ENCODE measurements at places on chromosomes 7 and 10.
A peak's percentile ranks its signal among the peaks of the same experiment; 100 is the strongest.

DNA sequence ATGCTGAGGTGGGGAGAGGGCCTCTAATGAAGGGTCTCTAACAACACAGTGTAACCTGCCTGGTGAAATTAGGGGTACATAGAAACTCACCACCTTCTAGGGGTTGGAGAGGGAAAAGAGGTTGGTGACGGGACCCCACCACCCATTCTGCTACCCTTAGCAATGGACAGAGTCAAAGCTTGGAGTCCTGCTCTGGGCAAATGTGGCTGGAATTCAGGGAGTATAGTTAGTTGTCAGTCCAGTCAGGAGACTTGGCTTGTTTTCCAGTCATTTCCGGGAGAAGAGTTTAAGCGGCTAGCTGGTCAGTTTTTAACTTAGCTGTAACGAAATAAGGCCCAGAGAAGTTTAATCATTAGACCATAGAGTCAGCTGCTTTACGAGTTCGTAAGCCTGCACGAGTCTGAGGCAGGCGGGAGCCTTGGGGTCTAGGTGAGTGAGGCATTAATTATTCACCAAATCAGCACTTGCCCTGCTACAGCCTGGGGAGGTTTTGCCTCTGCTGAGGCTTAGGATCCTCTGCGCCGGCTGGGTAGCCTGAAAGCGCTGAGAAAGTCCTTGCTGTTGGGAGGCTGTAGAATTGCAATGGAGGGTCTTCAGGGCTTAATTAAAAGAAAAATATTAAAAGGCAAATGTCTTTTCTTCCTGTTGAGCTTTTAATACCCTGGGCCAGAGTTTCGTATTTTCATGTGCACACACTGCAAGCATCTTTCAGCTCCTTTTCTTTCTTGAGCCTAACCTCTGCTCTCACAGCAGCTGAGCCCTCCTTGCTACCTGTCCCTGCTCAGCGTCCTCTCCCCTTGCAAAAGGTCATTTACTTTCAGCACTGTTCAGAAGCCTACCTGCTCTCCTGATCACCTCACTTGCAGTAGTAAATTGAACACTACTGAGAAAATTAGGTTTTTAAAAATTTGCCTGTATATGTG is 1.5 kb upstream of the LAMB1 start:
- no peak for DNase-seq

- no peak for DNase-seq
These were observed 134.7 kb downstream of the POLR1F start for GRCh38 chr7:19574131-19574530.

DNA sequence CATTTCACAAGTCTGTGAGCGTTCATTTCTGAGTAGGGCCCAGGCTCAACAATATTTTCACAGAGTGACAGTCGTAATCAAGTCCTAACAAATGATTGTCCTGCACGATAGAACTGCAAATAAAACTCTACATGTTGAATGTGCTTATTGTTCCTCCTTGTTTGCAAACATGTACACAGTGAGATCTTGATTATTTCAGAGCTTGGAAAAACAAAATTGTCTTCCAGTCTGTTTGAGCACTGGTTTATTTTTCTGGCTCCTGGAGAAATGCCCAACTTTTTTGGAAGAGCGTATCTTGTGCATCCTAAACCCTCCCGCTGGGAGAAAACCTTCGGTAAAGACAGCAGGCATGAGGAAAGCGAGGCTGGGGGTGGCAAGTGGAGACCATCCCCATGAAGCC is 91.1 kb downstream of the TEX36 start:
- DNase-seq, result no peak

DNA sequence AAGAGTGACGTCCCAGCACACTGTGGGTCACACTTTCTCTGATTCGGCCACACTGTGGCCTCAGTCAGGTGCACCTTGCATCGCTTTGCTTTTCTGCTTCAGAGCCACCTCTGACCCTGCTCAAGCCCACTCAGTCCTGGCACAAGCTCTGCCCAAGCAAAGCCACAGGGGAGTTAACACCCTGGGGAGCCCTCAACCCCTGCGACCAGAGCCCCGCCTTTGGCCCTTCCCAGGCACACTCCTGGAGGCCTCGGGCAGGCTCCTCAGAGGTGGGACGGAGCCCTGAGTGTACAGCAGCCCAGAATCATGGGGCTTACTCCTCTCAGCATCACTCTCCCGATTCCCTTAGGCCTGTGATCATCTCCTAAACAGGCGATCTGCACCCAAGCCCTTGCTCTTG is 71.0 kb downstream of the HIPK2 start:
- DNase-seq, result no peak

DNA sequence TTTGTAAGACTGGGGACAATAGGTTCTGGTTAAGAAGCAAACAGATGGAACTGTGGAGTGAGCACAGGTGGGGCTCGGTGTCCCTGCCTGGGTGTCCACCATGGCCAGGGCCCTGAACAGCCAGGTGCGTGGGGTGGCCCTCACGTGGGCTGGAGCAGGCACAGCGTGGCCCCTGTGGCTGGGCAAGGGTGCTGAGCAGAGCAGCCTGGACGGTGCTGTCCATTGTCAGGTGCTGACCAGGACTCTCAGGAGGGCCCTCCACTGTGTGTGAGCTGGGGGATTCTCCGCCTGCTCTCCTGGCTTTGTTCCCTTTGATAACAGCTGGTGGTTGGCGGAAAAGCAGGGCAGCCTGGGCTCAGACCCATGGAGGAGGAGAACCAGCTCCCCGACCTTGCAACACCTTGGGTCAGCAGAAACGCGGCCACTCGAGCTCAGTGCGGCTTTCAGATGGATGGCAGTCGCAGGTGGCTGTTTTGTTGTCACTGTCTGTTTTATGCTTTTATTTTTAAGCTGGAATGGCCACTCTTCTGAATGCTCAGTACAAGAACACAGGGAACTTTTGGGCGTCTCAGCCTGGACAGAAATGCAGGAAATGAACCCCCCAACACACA is 273.9 kb upstream of the ADARB2 start:
- DNase-seq, result no peak

DNA sequence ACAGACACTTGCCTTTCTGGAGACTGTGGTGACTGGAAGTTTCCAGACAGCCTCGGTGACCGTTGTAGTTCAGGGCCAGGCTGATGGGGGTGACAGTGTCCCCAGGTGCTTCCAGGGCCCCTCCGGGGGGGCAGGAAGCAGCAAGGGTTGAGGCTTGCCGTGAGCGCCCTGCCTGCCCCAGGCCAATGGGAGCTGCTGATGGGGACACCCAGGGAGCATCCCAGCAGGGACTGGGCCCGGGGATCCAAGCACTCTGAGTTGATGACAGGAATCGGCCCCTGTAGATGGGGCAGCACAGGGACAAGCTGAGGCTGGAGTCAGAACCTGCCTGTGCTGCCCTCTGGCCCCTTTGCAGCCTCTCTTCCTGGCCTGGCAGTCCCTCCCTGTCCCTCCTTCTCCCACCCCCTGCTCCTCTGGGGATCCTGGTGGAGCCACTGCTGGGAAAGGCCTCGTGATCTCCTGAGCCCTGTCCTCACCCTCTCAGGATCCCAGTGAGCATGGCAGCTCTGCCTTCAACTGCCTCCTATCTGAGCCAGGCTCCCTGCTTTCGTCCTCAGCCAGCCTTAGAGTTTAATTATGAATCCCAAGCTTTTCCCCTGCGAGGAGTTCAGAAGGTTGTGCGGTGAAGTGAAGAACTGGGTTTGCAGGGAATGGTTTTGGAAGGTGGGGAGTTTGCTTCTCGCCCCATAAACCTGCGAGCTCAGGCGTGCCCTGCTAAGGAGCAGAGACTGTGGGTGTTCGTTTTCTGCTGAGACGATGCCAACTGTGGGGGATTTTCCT is 84.7 kb downstream of the ADCY1 start:
- peak; percentile 52 for DNase-seq

- no peak for DNase-seq
These were observed 158.6 kb downstream of the INHBA start for GRCh38 chr7:41544241-41544640.

DNA sequence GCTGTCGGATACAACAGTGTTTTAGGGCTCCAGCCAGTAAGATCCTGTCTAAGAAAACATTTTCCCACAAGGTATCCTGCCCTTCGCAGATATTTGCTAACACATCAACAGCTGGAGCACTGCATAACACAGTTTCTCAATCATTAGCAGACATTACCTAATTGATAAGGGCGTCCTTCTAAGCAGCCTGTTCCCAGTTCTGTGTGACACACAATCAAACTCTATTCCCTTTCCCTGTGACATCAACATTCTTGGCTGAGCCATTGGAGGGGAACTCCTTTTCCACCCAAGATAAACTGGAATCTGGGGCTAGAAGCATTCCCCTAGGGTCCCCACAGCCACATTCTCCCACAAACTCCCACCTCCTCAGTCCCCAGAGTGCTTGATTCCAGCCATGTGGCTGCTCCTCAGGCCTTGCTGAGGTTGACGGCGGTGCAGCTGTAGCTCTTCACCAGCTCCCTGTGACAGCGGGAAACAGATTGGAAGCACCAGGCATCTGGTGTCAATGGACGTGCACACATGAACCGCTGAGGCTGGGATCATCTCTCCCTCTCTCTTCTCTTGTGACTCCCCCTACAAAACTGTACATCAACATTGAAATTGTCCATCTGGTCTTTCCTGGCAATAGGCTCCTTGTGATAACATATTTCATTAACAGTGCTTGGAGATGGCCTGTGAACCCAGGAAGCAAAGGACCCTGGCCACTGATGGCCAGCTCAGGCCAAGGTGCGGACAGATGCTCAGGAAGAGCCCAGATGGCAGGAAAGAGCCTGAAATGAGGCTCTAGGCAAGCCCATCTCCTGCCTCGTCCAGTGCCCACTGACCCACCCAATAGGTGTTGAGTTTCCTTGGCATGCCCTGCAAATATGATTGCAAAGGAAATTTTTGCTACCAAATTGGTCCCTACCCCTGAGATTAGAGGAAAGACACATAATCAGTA is 131.1 kb upstream of the TBX20 start:
- DNase-seq, result peak; percentile 88

DNA sequence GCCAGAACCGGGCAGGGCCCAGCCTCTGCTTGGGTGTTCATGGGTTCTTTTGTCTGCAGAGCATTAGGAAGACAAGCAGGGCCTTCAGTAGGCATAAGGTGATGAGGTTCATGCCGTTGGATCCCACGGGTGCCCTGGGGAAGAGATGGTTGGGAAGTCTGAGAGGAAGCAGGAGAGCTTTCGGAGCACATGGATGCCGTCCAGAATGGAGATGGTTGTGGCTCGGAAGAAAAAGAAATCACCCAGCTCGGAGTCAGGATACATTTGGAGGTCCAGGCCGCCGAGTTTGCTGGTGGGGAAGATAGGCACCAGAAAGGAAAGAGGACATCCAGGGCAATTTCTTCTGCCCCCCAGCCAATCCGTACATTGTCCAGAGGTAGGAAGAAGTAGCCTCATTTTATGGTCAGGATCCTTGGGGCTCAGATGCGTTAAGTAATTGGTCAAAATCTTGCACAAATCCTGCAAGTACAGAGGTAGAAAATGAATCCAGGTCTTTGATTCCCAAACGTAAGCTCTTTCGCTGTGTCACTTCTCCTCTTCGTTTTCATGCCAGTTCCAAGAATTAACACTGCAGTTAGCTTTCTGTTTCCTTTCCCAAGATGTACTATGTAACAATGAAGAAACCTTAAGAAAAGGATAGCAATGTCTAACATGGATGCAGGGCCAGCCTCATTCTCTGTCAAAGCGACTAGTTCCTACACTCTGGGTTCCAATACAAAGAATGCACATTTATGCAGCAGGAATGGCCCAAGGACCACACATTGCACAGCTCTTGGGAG is 147.8 kb upstream of the KLF6 start:
- DNase-seq, result no peak

GRCh38 chr10:75432176-75432575 is 752 bp downstream of the LRMDA start:
- DNase-seq, result no peak

GRCh38 chr10:110802551-110803238 is 69.0 kb upstream of the PDCD4 start:
- DNase-seq, result peak; percentile 74

- no peak for DNase-seq
These were observed 18.9 kb upstream of the ZNF138 start for GRCh38 chr7:64775289-64775688.

GRCh38 chr7:134693256-134693655 is 46.6 kb downstream of the BPGM start:
- peak; percentile 78 for DNase-seq

GRCh38 chr7:69047151-69047754 is 551.0 kb upstream of the AUTS2 start:
- DNase-seq, result no peak

DNA sequence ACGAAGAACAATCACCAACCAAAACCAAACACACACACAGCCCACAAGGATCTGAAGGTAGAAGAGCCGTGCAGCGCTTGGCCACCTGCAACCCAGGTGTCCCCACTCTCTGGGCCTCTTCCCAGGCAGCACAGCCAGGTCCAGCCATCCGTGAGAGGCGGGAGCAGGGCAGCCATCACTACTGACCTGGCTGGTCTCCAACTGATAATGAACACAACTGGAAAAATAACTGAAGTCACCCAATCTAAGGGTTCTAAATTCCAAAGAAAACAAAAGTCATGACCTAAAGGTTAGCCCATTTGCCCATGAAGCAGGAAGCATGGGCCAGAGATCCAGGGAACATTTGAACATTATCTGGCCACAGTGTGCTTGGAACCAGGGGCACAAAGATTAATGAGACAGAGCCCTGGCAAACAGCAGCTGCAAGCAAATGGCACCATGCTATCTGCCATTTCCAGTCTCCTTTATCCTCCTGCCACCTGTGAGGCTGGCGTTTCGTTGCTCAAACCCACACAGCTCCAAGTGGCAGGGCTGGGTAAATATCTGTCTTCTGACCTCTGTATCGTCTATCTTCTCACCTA is 207.9 kb downstream of the TNS3 start:
- DNase-seq, result no peak

GRCh38 chr10:116082206-116082605 is 190.8 kb downstream of the GFRA1 start:
- DNase-seq, result no peak

Data from right atrium auricular region (tissue), 2 donors.